ENCODE measurements at places on chromosomes 2 and 18. TPM values are rescaled to one million over a fixed set of nuclear protein-coding genes. Genes with fewer than 3 reads are reported as not detected.

GRCh38 chr2:165524720-165525119 is 55.2 kb downstream of the CSRNP3 start:
- DNase-seq: no peak

Gene PID1
- polyA plus RNA-seq: not detected

DNA sequence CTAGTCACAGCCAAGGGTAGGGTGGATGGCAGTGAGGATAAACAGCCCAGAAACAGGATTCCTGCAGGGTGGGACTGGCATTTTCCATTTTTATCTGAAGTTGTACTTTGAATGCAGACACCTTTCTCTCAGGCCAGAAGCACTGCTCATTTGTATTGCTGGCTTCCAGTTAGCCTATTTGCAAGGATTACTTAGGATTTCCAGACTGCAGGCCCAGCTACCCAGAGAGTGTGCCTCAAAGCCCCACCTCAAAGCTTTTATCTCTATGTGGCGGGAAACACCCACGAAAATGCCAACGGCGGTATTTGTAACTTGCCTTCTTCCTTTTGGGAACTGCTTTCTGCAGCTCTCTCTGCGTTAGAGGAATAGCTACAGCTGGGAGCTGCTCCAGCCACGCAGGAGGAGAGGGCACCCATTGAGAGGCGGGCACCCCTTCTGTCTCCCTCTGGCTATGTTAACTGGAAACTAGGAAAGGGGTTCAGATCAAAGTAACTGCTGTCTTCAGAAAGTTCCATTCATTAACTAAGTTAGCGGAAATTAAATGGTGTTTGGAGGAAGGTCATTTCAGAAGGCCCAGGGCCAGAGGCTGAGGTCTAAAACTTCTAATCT is 144.9 kb downstream of the TGIF1 start:
- DNase-seq: no peak

Gene MFSD2B
- 0.14 TPM for polyA plus RNA-seq

DNA sequence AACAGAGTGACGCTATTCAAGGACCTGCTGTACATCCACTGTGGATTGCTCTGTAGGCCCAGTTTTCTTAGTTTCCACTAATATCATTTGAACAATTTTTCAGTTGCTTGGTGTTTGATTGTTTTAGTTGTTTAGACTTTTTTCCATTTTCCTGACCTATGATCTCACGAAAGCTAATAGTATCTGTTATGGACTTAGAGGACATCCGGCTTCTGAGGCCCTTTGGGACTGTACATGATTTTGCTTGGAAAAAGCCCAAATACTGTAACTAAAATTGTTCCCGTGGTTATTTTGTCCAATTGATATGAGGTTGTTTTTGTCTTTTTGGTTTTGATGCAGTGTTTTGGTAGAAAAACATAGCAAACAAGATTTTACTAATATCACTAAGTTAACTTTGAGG is 174.6 kb downstream of the PLCL1 start:
- no peak for DNase-seq

GRCh38 chr2:81598453-81598852 is 1293.9 kb upstream of the LRRTM1 start:
- no peak for DNase-seq

Gene GLS
- polyA plus RNA-seq: 55.9 TPM

GRCh38 chr18:8943900-8944870 is 158.3 kb upstream of the NDUFV2 start:
- no peak for DNase-seq

DNA sequence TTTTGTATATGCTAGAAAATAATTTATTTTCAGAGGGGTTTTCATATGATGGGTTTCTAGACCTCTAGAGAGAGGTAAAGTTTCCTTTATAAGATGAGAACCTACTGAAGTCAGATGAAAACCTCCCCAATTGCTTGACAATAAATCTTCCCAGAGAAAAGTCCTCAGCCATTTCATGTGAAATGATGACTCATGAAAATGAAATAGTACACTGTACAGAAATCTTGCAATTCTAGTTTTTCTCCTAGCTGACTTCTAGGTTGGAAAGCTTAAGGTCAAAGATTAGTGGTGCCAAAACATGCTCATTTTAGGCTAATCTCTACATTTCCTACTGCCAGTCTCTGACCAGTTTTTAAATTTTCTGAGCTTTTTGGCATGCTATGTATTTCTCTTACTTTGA is 826.5 kb upstream of the FSHR start:
- DNase-seq: no peak

DNA sequence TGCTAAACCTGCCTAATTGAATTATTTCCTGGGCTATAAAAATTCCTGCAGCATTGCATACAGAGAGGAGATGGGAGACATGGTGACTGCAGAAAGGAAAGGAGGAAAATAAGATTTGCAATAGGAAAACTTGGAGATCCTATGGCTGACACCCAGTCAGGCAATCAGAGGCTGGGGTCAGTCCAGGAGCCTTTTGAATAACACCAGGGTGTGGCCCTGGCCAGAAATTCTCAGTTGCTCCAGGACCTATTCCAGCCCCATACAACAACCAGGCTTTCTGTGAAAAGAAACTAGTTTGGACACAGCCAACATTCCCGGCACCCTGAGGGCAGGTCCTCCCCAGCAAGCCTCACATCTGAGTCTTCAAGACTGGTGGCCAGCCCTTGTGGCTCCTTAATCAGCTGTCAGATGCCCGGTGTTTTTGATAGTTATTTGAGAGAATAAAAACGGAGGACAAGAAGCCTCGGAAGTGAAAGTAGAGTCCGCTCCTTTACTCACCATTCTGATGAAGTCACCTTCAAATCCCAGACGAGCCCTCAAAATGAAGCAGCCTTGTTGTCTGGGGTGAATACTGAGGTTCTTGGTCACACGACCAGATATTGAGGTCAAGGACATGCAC is 31.1 kb upstream of the GMCL1 start:
- DNase-seq: no peak

- no peak for DNase-seq
Observed at GRCh38 chr2:98089941-98090340, 3.0 kb downstream of the VWA3B start.

- DNase-seq: no peak
Observed at GRCh38 chr2:172561270-172561669, 5.4 kb downstream of the PDK1 start.

Gene ENOSF1
- 13.8 TPM for polyA plus RNA-seq

DNA sequence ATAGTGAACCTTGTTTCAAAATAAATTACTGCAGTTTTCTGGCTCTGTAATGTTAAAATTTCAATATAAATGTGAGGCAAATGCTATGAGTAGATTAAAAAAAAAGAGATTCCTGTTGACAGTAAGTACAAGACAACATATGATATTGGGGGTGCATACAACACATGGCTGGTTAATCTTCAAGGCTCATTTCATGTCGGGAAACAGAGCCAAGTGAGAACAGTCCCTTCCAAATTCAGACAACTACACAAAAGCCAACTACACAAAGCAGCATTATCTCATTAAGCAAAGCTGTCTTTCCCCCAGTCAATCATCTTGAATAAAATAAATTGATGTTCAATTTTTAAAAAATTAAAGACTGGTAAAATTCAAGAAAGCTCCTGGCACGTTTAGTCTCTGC is 549.2 kb downstream of the CCDC85A start:
- DNase-seq: no peak

- DNase-seq: no peak
Observed at GRCh38 chr2:144484201-144484948, 35.5 kb downstream of the ZEB2 start.

Gene ALLC
- not detected for polyA plus RNA-seq

Gene LIPG
- polyA plus RNA-seq: not detected

- DNase-seq: no peak
Observed at GRCh38 chr2:54611830-54612545, 111.5 kb upstream of the EML6 start.

DNA sequence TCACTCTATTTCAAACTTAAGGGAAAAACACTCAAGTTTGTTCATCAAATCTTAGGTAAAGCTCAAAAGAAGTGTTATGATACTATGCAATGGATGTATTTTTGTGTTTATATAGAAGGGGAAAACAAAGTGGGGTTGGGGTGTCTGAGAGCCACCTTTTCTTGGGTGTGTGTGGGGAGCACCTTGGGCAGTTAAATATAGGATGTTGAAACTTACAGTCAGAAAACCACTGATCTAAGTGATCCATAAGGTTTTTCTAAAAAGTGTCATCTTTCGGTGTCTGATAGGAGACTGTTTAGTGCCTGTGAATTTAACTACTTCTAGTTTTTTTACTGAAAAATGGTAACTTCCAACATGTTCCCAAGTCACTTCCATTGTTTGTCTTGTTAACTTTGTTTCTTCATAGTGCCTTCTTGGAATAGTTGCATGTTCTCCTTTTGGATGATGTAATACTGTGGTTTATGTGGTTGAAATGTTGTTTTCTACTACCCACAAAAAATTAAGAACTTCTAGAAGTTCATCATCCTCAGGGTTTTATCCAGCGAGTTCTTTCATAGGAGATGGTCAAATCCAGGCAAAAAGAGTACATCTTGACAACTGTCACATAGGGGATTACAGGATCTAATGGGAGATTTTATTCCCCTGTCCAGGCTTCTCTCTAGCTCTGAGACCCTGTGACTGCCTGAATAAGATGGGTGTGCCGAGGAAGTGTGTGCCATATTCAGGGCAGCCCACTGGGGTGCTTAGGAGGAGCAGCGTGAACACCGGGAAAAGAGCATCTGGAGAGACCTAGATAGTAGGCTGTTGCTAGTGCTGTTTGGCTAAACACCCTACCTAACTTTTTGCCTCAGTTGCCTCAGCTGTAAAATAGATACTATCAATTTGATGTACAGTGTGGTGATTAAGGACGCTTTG is 46.2 kb downstream of the CAB39 start:
- DNase-seq: no peak

- DNase-seq: no peak
Observed at GRCh38 chr2:99818842-99819241, 323.5 kb downstream of the AFF3 start.

Gene IL37
- polyA plus RNA-seq: not detected

Gene SLC16A14
- 0.25 TPM for polyA plus RNA-seq

Gene ASXL2
- 11.2 TPM for polyA plus RNA-seq

DNA sequence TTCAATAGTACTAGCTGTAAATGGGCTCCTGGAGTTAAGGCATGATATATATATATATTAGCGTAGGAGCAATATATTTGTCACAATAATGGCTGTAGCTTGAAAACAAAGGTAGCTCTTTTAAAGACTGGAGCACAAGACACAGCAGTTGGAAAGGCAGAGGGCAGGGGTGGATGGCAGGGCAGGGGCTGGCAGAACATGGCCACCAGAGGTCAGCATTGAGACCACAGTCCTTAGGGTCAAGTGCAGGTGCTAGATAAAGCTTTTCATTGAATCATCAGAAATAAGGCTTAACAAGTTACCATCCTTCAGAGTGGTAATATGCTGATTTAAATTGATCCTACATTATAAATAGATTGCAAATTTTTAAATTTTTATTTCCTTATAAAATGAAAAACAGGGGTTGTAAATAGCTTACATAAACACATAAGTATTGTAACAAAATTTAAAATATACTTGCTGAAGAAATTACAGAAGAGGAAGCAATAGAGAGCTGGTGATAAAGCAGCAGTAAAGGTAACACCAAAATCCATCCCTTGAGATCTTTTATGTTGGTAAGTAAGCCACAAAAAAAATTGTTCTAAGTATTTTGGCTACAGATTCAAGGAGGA is 161.2 kb upstream of the PIEZO2 start:
- no peak for DNase-seq

Gene HOXD10
- not detected for polyA plus RNA-seq

Gene ALPI
- polyA plus RNA-seq: not detected

DNA sequence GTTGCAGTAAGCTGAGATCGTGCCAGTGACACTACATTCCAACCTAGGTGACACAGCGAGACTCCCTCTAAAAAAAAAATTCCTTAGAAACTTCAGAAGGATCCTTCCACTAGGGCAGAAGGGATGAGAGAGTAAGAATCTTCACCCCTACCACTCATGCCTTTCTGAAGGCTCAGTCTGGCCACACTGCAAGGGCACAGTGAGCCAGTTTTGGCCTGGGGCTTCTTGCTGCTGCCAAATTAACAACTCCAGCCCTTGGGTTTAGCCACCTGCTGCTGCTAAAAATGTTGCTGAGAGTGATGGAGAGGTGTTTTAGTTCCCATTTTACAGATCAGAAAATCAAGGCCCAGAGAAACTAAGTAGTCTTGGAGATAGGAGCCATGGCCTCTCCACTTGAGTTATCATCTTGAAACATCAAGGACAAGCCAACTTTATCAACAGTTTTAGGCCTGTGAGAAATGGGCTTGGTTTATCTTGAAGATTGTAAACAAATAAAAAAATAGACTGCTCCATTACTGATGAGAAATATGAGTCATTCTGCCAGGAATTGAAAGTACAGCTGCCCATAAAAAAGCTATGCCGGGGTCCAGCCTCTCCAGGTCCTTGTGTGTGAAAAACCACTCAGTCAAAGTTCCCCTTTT is 31.9 kb upstream of the CASP8 start:
- DNase-seq: no peak

DNA sequence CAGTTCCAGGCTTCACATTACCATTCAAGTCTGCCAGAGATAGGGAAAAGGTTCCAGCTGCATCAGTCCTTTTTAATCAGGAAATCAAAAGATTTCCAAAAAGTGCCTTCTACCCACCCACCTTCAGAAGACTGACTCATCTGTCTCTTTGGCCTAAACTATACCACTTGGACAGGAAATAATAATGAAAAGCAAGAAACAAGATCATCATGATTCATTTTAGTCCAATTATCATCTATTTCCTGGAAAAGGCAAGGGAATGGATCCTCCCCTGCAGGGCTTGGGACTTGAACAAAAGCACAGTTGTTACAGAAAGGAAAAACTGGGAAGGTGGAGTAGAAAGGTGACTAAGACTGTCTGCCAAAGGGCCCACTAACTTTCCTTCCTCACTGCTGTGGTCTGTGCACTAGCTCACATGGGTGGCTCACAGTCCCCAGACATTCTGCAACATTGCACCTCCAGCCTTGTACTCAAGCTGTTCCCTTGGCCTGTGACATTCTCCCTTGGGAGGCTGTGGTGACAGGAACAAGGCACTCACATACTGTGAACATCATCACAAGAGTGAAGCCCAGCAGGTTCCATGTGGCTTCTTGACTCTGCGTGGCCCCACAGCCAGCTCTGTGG is 75.3 kb downstream of the VSNL1 start:
- no peak for DNase-seq

- DNase-seq: no peak
Observed at GRCh38 chr2:68911709-68912108, 40.5 kb upstream of the BMP10 start.

DNA sequence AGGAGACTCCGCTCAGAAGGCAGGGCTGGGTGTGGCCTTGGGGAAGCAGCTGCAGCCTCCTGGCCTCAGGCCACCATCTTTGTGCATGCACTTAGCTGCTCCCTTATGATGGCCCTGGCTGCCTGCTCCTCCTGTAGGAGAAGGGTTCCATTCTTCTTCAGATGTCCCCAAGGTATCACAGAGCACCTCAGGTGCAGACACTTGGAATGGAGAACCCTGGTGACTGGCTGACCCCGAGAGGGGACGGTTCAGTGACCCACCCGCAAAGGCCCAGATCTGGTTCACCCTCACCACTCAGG is 9.6 kb downstream of the GPAT2 start:
- no peak for DNase-seq

- DNase-seq: no peak
Observed at GRCh38 chr18:61847164-61847791, 45.5 kb downstream of the RNF152 start.

Gene GPR39
- not detected for polyA plus RNA-seq

GRCh38 chr2:166373951-166374350 is 1.8 kb downstream of the SCN9A start:
- no peak for DNase-seq

- DNase-seq: peak; percentile 9
Observed at GRCh38 chr2:28716265-28716865, 35.3 kb upstream of the PPP1CB start.
